Activated CD8-positive, alpha-beta memory T cell treated with anti-CD3 and anti-CD28 coated beads, Interleukin-2, amount 50 U/mL, for 4 hours (primary cell): ENCODE measurements at places on chromosomes 13 and 19.
A peak's percentile ranks its signal among the peaks of the same experiment; 100 is the strongest.

DNA sequence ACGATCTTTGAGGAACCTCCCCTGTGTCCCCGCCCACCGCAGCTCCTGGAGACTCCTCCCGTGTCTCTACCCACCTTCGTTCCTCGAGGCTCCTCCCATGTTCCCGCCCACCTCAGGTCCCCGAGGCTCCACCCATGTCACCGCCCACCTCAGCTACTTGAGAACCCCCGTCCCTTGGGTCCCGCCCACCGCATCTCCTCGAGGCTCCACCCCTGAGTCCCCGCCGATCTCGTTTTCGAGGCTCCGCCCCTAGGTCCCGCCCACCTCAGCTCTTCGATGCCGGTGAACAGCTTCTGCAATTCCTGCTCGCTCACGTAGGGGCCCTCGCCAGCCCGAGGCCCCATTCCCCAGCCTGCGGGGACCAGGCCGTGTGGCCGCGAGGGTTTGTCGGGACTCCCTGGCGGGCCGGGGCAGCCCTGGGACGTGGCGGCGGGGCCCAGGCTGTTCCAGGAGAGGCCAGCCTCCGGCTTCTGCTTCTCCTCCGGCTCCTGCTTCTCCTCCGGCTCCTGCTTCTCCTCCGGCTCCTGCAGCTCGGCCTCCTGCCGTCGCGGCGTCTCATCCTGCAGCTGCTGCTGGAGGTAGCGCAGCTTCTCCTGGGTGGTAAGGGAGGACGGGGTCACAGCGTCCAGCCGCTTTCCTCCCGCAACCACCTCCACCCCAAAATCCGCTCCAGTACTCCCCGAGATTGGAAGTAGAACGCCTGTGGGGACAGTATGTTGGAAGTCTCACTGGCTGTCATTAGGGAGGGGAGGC, 16.7 kb downstream of the TSKS start:
- peak; percentile 36 for DNase-seq

DNA sequence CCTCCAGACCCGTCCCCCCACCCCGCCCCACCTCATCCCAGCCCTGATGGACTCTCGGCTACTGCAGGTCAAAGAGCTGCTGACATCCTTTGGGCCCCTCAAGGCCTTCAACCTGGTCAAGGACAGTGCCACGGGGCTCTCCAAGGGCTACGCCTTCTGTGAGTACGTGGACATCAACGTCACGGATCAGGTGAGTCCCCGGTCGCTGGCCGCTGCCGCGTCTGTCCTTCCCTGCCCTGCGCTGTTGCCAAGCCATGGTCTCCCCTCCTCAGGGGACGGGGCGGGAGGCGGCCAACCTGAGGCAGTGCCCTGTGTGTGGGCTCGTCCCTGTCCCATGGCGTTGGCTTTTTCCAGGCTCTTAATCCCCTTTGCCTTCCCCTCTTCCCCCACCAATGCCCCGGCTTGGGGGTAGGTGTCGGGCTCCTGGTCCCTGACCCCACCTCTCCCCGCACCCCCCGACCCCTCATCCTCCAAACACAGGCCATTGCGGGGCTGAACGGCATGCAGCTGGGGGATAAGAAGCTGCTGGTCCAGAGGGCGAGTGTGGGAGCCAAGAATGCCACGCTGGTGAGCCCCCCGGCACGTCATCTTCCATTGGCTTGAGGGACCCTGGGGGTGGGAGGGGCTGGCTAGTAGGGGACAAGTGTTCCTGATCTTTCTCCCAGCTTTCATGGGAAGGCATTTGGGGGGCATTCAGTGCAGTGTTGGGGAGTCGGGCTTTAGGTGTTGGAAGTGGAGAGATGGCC, 6.2 kb upstream of the EPN1 start:
- DNase-seq: no peak

- no peak for DNase-seq
Observed at GRCh38 chr19:33407716-33408115, 34.2 kb downstream of the CEBPG start.

- no peak for DNase-seq
Observed at GRCh38 chr13:67150608-67151007, 79.5 kb downstream of the PCDH9 start.

DNA sequence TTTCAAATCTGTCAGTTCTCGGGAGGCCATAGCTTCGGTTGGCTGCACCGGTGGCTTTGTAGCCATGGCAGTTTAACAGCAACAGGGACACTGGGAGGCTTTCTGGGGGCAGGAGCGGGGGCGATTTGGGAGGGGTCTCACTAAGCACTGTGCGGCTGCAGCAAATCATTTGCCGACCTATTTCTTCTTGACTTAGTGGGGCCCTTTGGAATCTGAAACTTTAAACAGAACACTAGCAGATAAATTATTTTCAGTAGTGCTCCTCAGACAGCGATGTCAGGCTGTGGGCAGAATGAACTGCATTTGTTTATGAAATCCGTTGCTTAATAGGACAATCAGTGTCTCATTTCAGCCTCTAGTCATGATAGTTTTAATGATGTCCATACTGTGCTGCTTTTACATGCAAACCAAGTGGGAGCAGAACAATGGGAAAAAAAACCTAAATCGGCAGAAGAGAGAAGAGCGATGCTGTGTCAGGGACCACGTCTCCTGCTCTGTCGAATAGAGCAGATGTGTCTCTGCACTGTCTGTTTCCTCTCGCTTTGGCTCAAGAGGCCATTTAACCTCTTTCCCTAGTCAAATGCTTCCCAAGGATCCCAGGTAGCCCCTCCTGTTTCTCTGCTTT, 211.9 kb downstream of the OLFM4 start:
- DNase-seq: no peak

- no peak for DNase-seq
Observed at GRCh38 chr19:13006431-13007281, 11.4 kb downstream of the NFIX start.

DNA sequence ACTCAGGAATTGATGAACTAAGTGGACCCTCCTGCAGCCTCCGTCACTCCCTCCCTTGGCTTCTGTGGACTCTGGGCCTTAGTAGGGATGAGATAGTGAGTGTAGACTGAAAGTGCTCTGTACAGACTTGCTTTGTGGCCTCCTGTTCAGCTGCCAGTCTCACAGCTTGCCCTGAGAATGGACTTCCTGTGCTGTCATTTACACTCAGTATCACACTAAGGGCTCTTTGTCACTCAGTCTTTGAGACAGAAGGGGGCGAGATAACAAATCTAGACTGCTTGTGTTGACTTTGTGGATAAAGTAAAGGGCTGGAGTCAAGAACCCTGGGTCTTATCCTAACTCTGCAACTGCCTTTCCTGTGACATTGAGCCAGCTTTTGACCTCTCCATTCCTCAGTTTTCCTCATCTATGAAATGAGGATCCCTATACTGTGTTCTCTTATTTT, 21.0 kb upstream of the SPRY2 start:
- no peak for DNase-seq

DNA sequence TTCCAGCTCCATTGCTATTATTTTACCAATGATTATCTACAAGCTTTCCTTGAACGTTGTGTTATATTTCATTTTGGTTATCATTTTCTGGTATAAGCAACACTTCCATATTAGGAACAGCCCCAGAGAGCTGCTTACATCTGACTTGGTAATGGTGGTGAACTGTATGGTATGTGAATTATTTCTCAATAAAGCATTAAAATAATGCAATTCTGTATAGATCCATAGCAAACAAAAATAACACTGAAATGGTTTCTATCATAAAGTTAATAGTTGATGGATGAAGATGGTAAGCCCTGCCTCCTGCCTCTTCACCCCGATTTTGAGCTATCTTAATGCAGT, 27.5 kb downstream of the GGACT start:
- DNase-seq: no peak

DNA sequence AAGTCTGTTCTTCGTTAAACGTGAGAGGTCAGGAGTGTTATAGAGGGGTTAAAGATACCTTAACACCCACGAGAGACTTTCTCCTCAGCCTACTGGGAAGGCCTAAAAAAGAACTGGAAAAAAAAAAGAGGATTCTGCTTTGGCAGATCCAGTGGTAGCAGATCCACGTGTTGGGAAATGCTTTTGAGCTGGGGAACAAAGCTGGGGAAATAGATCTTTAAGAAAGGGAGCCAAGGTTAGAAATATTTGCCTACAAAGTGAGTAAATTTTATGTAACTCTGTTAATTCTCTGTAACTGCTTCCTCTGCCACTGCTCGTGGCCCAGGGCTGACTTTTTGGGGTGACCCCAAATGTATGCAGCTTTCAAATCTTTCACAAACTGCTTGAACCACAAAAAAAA, 11.7 kb downstream of the RFX2 start:
- DNase-seq: no peak
